ENCODE measurements at places on chromosomes 3 and 15. TPM values are rescaled to one million over a fixed set of nuclear protein-coding genes. Genes with fewer than 3 reads are reported as not detected.

The COL6A5 gene
- total RNA-seq: not detected

DNA sequence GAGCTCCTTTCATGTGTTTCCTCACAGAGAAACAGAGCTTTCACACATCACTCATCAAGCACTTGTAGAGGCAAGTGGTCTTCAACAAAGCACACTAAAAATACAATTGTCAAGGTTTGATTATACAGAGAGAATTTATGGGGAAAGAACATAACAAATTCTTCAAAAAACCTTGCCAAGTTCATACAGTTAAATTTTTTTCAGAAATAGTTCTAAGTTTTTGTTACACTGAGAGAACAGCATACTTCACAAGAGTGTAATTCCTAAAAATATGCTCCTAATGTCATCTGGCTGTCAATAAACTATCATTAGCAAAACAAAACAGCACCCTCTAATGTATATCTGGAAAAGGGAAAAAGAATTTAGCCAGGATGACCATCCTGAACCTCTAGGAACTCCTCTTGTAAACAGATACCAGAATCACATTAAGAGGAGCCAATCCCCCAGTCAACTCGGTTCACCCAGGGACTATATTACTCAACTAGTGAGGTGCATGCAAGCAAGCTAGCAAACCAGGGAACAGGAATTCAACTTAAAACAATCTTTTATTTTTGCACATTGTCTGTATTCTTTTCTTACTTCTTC, 63.3 kb downstream of the RAD18 start:
- DNase-seq: no peak

- no peak for DNase-seq
Observed at GRCh38 chr3:70053293-70053692, 53.8 kb downstream of the SAMMSON start.

DNA sequence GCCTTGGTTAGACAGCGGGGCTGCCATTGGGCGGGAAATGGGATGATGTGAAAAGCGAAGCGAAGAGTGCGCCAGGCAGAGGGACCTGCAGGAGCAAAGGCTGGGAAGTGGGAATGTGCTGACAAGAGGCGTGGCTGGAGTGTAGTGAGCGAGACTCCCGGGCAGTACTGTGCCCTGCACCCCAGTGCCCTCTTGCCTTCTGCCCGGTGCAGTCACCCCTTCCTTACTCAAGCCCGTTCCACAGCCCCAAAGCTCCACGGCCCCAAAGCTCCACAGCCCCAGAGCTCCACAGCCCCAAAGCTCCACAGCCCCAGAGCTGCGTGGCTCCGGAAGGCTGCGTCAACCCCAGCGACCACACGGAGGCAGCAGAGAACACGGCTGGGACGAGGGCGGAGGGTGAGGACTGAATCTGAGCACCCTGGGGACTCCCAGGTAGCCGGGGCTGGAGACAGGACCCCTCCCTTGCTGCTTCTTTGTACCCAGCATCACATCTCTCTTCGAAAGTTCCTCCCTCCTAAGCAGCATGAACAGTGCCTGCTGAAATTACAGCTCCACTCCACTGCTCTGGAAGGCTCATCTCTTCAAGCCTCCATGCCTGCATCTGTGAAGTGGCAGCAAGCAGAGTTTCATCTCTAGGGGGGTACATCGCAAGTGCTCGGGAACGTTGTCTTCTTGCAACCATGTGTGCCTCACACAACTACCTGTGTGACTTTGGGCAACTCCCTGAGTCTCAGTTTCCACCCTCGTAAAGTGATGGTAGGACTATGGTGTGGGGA, 108.9 kb downstream of the FBLN2 start:
- no peak for DNase-seq
